Omental fat pad (tissue), 4 donors: ENCODE measurements at places on chromosomes 4 and X.

DNA sequence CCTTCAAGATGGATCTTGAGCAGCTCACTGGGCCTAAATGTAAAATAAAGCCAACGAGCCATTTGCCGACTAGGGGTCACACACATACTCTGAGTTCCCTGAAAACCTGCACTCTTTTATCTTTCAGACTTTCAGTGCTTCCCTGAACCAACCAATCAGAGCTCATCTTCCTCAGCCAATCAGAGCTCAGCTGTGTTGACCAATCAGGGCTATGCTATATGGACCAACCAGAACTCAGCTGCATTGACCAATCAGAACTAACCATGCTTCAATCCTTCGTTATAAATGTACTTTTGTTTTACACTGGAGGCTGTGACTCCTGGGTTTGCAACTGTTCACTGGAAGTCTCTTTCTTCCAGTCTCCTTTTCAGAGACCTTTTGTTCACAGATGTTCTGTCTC lies 19.3 kb downstream of the SLC25A53 start:
- DNase-seq: no peak

GRCh38 chr4:152462695-152463094 lies 73.2 kb downstream of the FBXW7 start:
- no peak for DNase-seq

- DNase-seq: no peak
Measured at GRCh38 chr4:55927803-55928437, 20.8 kb upstream of the CEP135 start.

DNA sequence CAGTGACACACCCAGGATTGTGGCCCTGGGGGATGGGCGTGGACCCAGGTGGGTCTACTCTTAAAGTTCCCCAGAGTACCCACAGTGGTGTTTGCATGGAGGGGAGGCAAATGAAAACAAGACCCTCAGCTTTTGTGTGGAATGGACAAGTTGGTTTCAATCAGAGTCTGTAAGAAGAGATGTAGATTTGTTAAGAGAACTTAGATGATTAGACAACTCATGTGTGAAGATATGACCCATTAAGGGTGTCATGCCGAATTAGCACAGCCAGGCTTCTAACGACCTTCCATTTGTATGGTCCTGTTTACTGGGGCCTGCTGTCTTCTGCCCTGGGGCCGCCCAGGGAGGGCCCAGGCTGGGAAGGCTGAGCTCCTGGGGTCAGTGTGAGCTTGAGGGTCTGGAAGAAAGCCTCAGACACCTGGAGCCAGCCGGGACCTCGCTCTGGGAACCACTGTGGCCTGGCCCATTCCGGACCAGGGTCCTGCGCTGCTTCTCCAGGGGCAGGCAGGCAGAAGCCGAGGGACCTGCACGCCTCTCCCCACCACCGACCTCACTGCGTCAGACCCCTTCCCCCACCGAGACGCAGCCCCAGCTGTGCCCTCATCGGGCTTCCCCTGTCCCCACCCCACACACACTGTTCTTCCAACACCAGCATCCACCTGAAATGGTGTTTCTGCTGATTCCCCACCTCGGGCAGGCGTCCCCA lies 20.4 kb downstream of the UVSSA start:
- DNase-seq: no peak

- no peak for DNase-seq
Measured at GRCh38 chrX:44914532-44915198, 41.7 kb downstream of the KDM6A start.

DNA sequence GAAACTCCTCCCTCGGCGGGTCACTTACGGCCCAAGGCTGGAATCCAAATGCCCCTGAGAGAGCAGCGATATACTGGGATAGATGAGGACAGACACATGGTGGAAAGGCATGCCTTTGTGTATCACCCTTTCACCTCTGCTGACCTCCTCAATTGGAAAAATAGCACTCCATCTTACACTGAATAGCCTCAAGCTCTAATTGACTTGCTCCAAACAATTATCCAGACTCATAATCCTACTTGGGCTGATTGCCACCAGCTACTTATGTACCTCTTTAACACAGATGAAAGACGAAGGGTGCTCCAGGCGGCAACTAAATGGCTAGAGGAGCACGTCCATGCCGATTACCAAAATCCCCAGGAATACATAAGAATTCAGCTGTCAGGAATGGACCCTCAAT lies 1142.2 kb downstream of the ARAP2 start:
- DNase-seq: no peak

GRCh38 chrX:13647709-13648212 lies 5.2 kb upstream of the TCEANC start:
- DNase-seq: peak; percentile 71

- no peak for DNase-seq
Measured at GRCh38 chr4:102819588-102820365, 7.6 kb downstream of the UBE2D3 start.

DNA sequence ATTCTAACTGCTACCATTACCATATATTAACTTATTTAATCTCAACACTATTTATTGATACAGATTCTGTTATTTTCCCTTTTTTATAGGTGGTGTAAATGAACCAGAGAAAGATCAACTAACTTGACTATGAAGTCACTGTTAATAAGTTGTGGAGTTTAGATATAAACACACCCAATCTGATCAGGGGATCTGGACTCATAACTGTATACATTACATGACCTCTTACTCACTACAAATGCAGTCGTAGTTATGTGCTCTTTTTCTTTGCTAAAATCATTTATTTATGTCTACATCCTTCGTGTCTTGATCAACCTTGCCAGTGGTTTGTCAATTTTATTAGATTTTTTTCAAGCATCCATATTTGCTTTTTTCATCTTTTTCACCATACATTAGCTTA lies 614.8 kb upstream of the FAM241A start:
- no peak for DNase-seq

DNA sequence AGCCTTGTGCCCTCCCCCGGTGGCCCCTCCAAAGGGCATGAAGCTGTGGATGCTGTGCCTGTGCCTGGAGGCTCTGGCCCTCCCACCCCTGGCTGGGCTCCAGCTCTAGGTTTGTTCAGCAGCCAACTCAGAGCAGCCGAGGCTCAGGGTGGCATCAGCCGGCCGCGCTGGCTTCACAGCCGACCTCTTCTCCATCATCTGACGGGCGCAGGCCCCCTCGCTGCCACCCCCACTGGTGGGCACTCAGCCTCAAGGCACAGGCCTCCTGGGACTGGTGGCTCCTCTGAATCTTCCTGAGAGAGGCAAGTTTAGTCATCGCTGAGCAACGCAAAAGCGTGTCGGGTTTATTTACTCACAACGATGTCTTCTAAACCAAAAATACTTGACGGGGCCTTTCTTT lies 46.0 kb downstream of the PCGF3 start:
- DNase-seq: no peak

GRCh38 chr4:3091464-3091863 lies 17.0 kb downstream of the HTT start:
- DNase-seq: no peak

DNA sequence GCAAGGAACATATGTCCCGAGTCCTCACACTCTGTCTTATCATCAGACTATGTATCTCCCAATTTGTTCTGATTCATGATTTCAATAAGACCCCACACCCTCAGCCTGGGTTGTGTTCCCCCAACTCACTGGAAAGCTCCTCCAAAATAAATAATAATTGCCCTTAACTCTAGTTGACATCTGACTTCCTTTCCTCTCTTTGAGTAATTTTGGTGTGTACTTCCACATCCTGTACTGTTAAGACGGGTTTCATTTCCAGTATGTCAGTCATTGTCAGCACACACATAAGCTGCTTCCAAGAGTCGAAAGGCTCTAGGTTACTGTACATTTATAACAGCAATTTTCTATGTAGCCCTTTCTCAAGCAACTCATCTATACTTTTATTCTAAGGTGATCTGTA lies 52.2 kb upstream of the C1QTNF7 start:
- DNase-seq: no peak

DNA sequence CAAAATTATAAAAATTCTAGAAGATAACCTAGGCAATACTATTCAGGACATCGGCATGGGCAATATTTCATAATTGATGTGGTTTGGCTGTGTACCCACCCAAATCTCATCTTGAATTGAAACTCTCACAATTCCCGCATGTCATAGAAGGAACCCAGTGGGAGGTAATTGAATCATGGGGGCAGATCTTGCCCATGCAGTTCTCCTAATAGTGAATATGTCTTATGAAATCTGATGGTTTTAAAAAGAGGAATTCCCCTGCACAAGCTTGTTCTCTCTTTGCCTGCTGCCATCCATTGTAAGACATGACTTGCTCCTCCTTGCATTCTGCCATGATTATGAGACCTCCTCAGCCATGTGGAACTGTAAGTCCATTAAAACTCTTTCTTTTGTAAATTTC lies 77.7 kb downstream of the DDX60 start:
- no peak for DNase-seq

DNA sequence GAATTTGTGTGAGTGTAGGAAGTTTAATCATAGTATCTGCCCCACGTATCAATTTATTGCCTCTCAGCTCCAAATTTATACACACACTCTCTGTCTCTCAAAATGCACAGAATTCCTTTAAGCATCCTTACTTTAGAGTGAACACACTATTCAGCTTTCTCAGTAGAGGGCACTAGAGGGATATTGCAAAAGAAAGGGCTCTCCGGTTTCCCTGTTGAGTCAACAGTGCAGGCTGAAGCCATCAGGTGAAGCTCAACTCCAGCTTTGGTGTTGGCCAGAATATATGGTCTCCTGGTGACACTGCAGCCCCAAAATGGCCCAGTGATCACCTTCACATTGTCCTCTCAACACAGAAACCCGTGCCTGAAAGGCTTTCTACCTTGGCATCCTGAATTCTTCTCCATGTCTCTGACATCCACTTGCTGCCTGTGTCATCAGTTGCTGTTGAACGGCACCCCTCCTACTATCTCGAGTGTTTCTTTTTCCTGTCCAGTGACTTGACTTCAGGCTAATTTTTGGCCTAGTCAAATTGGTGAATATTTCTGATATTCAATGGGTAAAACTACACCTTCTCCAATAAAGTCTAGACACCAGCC lies 670.5 kb downstream of the GABRG1 start:
- no peak for DNase-seq

DNA sequence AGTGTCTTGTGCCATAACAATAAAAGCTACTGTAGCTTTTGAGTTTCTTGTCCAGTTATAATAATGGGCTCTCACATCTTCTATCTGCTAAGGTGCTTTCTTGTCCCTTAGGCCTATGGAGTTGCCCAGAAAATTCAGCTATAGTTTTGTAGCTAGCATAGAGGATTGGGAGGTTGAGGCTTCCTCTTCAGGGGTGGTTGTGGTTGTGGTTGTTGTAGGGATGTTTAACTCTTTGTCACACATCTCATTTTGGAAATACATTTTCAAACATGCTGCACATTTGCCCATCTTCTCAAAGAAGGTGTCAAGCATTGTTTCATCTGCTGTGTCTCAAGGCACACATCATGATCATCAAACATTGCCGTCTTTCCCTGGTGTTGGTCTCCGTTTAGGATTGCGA lies 65.0 kb downstream of the ATXN3L start:
- no peak for DNase-seq

- no peak for DNase-seq
Measured at GRCh38 chrX:139196890-139197289, 333.6 kb upstream of the F9 start.

DNA sequence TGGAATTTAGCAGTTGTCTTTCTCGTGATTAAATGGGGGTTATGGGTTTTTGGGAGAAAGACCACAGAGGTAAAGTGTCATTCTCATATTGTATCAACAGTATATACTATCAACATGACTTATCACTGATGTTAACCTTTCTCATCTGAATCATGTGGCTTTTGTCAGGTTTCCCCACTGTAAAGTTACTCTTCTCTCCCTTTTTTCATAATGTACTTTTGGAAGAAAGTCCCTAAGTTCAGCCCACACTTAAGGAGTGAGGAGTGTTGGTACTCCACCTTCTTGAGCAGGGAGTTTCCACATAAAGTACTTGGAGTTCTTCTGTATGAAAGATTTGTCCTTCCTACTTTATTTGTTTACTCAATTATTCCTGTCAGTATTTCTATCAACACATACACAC lies 169.9 kb downstream of the ZNF330 start:
- no peak for DNase-seq

GRCh38 chr4:149409555-149409962 lies 406.1 kb downstream of the IQCM start:
- DNase-seq: no peak

GRCh38 chr4:55854129-55854528 lies 681 bp downstream of the EXOC1 start:
- no peak for DNase-seq

DNA sequence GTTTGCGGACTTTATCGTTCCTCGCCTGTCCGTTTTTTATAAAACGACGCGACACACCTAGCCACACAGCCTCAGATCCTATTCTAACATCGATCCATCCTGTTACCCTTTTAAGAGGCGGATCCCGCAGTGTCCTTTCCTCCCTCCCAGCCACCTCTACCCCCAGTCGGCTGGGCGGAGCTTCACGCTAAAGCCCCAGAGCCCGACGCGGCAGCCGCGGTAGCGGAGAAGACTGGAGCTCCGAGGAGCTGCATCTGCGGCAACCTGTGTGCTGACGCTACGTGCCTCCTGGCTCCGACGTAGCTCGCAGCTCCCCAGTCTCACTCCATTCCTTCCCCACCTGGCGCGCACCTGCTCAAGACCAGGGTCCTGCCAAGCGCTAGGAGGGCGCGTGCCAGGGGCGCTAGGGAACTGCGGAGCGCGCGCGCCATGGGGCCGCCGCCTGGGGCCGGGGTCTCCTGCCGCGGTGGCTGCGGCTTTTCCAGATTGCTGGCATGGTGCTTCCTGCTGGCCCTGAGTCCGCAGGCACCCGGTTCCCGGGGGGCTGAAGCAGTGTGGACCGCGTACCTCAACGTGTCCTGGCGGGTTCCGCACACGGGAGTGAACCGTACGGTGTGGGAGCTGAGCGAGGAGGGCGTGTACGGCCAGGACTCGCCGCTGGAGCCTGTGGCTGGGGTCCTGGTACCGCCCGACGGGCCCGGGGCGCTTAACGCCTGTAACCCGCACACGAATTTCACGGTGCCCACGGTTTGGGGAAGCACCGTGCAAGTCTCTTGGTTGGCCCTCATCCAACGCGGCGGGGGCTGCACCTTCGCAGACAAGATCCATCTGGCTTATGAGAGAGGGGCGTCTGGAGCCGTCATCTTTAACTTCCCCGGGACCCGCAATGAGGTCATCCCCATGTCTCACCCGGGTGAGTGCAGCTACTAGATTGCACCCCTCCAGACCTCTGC lies at the start of gene RNF128:
Gene RNF128 (plus strand): TSS at position 217 of the 953 bp plus-strand sequence. CDS start 213 bp downstream, at position 430.
- no peak for DNase-seq

DNA sequence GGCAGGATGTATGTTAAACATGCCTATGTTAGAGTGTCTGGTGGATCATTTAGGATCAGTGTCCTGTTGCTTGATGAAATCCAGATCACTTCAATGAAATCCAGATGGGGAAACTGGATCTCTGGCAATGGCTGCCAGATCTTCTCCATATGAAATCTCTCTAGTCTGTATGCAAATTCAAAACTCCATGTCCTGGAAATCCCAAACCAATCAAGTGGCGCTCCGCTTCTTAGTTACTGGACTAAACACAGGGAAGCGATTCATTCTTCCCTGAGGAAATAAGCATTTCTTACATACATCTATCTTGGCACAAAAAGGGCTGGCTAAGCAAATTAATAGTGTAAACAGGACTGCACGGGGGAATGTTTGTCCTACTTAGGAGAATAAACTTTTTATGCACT lies 94.9 kb downstream of the HDAC8 start:
- DNase-seq: no peak
